ENCODE measurements at places on chromosomes 1 and 21.

- DNase-seq: no peak
Observed at GRCh38 chr1:163173121-163173520, 29.6 kb downstream of the RGS5 start.

- no peak for DNase-seq
Observed at GRCh38 chr1:70436622-70437251, 25.7 kb downstream of the CTH start.

DNA sequence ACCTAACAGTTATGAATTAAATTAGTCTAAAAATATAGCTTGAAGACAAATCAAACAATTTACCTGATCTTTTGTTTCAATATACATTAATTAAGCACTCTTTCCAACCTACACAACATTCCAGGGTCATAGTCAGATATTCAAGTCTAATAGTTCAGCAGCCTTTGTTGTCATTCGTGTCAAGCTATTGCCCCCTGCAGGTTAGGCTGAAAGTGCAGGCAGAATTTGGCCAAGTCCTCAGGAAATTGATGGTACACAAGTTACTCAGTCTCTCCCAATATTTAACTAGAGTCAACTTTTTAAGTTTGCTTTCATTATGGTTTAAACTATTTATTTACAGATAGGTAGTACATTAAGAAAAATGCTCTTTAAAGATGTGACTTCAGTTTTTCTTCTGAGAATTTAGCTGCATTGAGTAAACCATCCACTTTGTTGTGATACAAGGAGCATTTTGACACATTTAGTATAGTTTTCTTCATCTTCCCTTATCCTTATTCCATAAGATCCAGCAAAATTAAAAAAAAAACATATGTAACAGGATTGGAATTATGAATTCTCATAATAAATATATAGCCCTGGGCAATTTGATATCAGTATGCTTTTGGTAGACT lies 130.3 kb upstream of the DPYD start:
- DNase-seq: peak; percentile 87

GRCh38 chr1:6007318-6008083 lies 15.3 kb upstream of the NPHP4 start:
- peak; percentile 63 for DNase-seq

- DNase-seq: no peak
Observed at GRCh38 chr1:10402729-10403274, 3.9 kb downstream of the PGD start.

DNA sequence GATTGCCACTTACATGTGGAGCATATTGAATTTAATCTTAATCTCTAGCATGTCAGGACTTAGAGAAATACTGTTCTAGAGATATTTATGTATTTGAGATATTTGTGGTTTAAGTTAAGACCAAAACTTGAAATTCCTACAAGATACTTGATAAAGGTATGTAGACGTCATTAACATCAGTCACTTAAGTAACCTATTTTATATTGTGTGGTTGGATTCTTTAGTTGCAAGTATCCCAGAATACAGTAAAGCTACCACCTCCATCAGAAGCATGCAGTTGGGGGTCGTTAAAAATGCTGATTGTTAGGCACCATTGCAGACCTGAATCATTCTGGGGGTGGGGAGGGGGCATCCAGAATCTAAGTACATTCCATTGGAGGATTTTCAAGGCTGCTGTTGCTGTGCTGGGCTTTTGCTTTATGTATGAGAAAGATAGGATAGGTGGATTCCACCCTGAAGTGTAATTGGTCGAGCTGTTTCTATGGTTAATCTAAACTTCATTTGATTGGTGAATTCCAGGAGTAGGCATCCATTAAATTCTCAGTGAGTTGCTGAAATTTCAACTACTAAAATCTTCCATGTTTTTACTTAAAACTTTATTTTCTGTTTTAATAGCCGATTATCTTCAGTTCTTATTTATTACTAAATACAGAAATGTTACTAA lies 4.0 kb downstream of the H3-3A start:
- no peak for DNase-seq

DNA sequence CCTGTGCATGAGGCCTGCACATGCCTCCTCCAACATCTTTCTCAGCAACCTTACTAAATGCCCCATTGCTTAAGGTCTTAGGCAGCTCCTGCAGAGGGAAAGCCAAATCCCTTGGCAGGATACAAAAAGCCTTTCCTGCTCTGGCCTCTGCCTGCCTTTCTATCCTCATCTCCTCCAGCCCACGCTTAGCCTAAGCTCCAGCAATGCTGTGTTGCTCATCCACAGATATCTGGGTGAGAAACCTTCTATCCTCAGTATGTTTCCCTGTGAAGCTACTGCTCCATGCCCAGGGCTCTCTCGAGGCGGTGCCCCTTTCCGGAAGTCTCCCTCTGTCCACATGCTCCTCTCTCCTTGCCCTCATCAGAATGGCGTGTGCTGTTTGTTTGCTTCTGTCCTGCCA lies 37.0 kb upstream of the CCSAP start:
- no peak for DNase-seq

DNA sequence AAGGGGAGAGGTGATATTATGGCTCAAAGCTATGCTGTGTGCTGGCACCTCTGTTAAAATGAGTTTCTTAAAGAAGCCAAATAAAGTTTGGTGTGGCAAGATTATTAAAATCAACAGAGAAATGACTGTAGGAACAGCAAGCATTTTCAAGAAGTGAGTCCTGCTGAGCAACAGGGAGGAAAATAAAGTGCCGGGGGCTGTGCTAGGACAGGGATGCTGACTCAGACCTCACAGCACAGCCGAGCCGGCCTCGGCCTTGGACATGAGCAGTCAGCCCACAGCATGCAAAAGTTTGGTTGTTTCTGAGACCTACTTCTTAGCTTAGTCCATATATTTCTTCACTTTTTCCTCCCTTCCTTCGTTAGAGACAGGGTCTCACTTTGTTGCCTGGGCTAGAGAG lies 19.2 kb downstream of the CNIH3 start:
- DNase-seq: no peak

DNA sequence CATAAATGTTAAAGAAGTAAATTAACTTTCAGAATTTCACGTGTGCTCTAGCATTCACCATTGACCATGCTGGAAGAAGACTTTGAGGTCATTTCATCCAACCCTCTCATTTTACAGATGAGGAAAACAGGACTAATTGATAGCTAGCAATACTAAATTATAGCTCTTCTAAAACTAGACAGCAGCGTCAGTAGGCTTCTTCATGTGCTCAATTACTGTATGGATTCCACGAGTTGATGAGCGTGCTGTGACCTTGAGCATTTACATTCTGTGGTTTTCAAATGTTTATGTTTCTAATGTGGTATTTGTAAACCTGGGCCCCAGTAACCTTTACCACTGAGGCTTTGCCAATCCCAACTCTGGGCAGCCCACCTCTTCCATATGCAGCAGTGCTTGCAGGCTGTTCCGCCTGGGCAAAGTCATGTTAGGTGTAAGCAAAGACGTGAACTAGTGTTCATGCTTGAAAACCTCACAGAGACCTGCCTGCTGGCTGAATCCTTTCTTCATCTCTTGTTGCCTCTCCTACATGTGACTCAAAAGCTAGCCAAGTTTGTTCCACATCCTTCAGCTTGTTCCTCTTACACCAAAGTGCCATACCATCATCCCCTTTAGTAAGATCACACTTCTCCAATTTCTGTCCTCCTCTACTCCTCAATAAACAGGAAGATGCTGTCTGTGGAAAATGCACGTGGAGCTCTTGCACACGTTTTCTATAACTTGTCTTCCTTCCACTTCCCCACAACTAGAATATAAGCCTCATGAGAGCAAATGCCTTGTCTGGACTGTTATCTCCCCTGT lies 17.2 kb downstream of the KCNJ15 start:
- no peak for DNase-seq

DNA sequence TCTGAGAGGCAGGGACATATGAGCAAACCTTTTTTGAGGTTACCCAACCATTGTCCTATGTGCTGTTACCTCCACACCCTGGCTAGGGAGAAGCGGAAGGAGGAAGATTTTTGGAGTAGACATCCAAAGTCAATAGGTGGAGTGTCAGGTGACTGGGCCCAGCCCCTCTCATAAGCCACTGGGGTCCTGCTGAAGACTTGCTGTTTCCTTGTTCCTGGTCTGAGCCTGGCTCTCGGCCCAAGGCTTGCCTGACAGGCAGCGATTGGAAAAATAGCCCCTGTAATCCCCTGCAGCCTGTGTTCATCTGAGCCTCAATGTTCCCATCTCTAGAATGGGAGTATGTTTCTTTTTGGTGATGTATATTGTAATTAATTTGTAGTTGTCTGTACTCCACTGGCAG lies 6.9 kb upstream of the PIGR start:
- DNase-seq: no peak

- DNase-seq: no peak
Observed at GRCh38 chr1:230090194-230090711, 23.2 kb downstream of the GALNT2 start.

GRCh38 chr1:30815556-30815955 lies 58.0 kb upstream of the LAPTM5 start:
- DNase-seq: no peak

- no peak for DNase-seq
Observed at GRCh38 chr1:7393136-7393535, 378.0 kb upstream of the VAMP3 start.

- DNase-seq: peak; percentile 17
Observed at GRCh38 chr1:185813401-185813979, 79.3 kb downstream of the HMCN1 start.

DNA sequence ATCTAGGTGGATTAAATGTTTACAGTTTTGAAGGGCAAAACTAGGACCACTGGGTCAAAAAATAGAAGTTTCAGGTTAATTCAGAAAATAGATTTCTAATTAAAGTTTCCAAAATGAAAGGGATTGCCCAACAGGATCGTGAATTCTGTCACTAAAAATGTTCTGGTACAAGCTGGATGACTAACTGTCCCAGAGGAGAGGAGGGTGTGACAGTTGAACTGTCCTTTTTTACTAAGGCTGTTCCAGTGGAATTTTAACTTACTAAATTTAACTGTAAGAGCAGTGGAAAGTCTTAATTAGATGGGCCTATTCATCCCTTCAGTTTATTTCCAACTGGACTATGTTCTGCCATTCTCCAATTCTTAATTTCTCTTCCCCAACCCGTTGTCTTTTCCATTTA lies 7.2 kb downstream of the SNX7 start:
- no peak for DNase-seq
